ENCODE measurements at places on chromosomes 3 and 15. TPM values are rescaled to one million over a fixed set of nuclear protein-coding genes. Genes with fewer than 3 reads are reported as not detected.

GRCh38 chr3:102727340-102727739 is 292.5 kb downstream of the ZPLD1 start:
- no peak for DNase-seq

DNA sequence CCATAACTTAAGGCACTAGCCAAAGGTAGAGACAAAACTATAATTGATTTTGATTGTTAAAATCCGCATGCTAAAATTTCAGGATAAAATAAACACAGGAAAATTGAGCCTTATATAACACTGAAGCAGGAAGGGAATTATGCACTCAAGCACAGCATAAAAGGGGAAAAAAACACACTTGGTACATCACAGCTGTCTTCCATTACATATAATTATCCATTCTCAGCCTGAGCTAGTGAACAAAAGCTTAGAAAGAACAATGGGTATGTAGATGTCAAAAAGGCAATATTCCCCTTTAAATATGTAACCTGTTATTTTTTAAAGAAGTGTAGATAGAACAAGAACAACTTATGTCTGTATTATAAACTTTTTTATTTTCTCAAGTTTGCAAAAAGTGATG is 899.2 kb downstream of the ROBO1 start:
- no peak for DNase-seq

DNA sequence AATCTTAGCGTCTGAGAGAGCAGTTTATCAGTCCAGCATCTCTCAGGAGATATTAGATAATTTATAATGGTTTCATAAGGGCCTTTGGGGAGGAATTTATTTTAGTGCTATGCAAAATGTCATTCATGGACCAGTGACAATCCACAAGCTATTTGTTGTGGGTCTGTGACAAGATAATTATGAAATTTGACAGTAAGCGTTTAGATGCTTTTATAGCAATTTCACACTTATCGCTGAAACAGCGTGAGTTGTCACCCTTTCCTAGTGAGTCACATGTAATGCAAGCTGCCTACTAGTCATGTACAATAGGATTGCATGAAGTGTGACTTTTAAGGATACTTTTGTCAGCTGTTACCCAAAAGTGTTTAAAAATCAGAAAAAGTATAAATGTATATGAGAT is 315.6 kb upstream of the THBS1 start:
- DNase-seq, result no peak

DNA sequence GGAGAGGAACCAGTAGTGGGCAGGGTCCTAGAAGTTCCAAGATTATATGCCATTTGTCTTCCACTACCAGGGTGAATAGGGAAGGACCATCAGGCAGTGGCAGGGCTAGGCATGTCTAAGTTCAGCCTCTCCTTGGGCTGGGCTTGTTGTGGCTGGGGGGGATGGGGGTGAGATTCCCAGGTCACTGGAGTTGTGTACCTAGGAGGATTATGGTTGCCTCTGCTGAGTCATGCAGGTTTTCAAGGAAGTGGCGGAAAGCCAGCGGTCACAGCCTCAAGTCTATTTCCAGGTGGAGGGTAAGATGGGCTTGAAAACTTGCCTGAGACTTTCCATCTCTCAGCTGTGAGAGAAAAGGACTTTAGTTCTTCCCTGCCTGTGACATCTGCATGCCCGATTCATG is 1407.1 kb downstream of the SI start:
- DNase-seq, result no peak

- no peak for DNase-seq
Observed at GRCh38 chr3:53234130-53234840, 21.5 kb downstream of the TKT start.

DNA sequence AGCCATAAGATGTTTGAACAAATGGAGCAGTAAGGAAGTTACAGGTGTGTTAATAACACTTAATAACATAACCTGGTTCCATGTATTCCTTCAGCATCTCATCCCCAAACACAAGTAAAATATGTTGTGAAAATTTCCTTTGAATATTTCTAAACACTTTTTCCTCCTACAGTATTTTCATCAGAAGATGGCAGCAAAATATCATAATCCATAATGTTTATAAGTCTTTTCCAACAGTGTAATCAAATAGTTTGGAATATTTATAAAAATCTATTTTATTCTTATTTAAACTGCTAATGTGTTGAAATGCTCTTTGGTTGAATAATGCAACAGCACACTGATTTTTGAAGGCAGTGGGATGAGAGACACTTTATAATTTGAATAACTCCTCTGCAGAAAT is 1020.5 kb downstream of the OTOL1 start:
- no peak for DNase-seq

- DNase-seq, result no peak
Observed at GRCh38 chr3:17619968-17620367, 122.5 kb downstream of the TBC1D5 start.

GRCh38 chr3:11095932-11096265 is 58.4 kb upstream of the HRH1 start:
- no peak for DNase-seq

DNA sequence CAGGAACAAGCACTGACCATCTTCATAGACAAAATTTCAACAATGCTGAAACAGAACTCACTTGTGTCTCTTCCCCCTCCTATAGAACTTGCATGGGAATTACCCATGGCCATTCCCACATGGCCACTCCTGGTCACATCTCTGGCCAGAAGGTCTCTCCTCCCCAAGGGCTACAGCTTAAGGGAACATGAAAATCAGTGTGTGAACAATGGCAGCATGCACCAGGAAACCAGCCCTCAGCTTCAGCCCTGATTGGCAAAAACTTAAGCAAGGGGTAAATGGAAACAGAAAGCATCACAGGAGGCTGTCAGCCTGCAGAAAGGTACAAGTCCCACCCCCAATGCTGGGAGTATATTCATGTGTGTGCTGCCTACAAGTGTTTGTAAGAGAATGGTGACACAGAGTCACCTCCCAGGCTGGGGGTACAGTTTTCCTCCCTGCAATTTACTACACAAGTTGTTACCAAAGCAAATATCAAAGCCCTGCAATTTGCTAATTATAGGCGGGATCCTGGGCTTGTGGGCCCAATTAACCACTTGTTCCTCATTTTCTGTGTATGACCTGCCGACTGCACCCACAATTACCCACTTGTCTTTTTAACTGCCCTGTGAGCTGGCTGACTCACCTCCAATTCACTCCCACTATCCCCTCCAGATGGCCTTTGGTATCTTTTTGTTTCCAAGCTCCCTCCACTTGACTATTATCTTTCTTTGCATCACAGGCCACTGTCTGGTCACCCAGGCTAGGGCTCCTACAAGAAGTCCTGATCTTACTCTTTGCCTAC is 84.4 kb upstream of the HES1 start:
- no peak for DNase-seq

DNA sequence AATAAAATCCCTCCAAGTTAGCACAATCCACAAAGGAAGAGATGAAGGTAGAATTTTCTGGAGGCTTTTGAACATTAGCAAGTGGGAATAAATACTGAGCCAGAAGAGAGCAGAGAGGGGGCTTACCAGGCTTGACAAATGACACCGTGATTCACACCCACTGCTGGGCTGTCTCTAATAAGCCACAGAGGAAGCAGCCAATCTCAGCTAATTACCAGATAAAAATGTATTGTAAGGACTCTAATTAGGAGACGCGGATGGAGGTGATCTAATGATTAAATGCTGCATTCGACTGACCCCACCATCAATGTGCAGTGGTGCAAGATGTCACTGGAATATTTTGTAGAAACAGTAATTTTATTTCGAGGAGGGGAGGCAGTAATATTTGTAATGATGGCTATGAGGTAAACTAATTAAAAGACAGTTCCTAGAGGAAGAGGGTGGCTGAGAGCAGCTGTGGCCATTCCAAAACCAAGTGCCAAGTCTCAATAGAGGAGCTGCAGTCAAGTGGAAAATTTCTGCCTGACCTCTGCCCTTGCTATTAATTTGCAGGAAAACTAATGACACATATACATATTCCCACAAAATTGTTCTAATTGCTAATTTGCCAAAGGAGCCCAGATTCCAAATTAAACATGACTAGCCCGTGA is 602.2 kb downstream of the FOXP1 start:
- no peak for DNase-seq

DNA sequence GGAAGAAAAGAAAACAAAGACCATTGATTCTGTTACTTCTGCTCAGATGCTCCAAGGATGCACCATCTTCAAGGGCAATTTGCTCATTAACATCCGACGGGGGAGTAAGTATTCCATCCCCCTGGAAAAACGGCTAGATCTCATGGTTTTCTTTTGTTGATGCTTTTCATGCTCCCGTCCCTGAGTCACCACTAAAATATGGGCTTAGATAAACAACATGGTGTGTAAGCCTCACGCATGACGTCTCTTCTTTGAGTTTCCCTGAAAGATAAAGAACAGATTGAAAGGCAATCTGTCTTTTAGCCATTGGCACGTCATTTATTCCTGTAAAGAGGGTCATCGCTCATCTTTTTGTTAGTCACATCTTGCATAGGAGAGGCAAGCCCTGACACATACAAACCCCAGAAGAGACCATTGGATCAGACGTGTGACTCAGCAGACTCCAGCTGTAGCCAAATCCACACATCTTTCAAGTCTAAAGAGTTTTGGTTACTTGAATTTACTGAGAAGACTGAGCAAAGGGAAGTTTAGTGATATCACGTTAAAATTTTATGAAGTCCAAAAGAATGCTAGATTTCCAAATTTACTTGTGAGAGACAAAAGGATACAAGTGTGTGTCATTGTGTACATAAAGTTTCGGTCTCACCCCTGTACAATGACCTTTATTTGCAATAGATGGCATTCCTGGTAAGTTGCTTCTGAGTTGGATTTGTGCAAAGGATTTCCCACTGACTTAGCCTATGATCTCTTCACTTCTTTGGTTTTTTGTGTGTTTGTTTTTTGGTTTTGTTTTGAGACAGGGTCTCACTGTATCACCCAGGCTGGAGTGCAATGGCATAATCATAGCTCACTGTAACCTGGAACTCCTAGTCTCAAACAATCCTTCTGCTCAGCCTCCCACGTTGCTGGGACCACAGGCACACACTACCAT is 110.5 kb downstream of the PGPEP1L start:
- DNase-seq, result no peak

The ARL14 gene
- not detected for total RNA-seq

The STX19 gene
- not detected for total RNA-seq

The SLC2A2 gene
- total RNA-seq, result not detected
